Stimulated activated CD4-positive, alpha-beta T cell treated with anti-CD3 and anti-CD28 coated beads, Interleukin-15, amount 100 ng/mL, for 1 hour (primary cell): ENCODE measurements at places on chromosomes 11 and 22.

- no peak for DNase-seq
Observed at GRCh38 chr11:86769219-86769618, 31.1 kb upstream of the PRSS23 start.

DNA sequence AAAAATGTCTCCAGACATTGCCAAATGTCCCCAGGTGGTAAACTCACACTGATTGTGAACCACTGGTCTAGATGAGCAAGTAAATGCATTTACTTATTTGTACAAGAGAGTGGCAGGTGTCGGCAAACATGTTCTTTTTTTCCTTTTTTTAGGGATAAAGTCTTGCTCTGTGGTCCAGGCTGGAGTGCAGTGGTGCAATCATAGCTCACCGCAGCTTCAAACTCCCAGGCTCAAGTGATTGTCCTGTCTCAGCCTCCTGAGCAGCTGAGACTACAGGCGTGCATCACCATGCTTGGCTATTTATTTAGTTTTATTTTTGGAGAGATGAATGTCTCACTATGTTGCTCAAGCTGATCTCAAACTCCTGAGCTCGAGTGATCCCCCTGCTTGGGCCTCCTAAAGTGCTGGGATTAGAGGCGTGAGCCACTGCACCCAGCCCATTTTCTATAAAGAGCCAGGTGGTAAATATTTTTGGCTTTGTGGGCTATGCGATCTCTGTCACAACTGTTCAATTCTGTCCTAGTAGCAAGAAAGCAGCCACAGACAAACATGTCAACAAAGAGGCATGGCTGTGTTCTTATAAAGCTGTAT is 1.4 kb downstream of the VPREB1 start:
- no peak for DNase-seq

- DNase-seq = no peak
Observed at GRCh38 chr22:39522567-39523300, 2.4 kb downstream of the ATF4 start.

DNA sequence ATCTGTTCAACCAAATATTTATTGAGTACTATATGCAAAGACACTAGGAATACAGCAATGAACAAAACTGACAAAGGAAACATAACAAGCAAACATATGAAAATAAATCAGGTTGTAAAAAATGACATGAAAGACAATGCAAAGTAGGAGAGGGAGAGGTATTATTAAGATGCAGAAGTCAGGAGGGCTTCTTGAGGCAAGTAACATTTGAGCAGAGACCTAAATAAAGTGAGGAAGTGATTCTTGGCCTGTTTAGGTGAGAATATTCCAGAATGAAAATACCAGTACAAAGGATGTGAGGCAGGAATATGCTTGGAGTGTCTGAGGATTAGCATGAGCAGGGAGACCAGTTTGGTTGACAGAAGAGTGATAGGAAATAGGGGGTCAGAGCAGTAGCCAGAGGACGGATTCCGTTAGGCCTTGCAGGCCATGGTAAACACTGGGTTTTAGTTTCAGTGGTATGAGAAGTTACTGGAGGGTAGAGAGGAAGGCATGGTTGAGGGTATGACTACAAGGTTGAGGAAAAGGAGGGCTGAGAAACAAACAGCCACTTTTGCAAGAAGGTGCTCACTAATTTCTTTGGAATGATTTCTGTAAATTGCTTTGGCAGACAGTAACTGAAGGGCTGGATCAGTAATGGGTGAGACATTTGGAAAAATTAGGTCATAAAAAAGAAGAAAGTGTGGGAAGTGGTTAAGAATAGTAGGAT is 191.9 kb downstream of the SWAP70 start:
- DNase-seq = no peak

DNA sequence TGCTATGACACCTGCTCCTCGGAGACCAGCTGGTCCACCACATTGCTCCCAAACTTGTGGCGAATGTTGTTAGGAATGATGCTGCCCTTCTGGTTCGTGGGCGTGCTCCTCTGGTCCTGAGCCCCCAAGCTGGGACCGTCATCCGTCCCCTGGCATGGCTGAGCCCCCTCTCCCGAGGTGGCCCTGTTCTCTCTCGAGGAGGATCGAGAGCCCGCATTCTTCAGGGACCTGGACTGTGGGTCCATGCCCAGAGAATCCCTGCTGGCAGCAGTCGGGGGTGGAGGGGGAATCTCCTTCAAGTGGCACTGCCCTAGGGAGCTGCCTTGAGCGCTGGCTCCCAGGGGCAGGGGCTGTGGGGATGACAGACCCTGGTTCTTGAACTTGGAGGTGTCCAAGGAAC is 17.4 kb downstream of the TST start:
- DNase-seq = no peak
